ENCODE measurements at places on chromosomes 11 and 22.

DNA sequence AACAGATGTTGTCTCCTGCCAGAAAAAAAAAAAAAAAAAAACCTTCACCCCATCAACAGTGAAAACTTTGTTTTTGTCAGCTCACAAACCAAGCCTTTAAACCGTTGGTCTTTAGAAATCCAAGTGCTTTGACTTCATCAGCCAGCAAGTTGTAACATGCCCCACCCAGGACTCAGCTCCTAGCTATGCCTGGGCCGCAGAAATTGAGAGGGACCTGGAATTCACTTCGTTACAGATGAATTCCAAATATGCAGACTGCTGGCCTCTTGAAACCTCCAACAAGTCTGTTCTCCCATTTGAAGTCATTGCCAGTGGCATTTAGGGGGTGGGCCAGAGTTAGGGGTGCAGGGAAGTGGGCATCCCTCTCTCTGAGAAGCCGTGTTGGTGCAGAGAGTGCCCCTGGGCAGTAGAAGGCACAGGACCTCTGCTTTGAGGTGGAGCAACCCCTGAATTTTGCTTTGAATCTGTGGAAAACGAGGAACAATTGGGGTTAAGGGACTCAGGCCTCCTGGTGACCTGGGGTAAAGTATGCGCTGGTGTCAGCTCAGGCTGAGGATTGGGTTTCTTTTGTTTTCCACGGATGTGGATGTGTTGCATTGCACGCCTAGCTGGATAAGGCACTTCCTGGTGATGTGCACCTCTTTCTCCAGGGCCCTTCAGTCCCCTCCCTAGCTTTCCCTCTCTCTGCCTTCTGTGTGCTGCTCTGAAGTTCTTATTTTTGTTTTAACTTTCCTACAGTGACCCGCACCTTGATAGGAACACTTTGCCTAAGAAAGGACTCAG lies 109.5 kb downstream of the DBX1 start:
- no peak for DNase-seq

GRCh38 chr11:111362887-111363411 lies 16.1 kb downstream of the POU2AF1 start:
- no peak for DNase-seq

- no peak for DNase-seq
Measured at GRCh38 chr11:135027461-135027860, 615.4 kb upstream of the B3GAT1 start.

DNA sequence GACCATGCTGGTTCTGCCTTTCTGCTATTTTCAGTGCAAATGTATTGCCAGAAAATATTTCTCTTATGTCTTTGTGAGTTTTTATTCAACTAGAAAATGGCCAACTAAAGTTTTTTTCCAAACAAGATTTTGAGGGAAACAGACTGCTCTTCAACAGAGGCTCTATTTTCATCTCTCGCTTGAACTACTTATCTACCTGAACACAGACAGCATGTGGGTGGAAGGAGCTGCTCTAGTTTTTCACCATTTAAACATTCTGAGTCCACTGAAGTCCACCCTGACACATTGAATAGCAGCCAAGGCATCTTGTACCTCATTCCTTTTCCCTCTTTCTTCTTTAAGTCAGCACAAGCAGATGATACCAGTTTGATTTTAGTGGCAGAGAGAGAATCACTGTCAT lies 9.8 kb upstream of the OR9I1 start:
- DNase-seq: no peak

DNA sequence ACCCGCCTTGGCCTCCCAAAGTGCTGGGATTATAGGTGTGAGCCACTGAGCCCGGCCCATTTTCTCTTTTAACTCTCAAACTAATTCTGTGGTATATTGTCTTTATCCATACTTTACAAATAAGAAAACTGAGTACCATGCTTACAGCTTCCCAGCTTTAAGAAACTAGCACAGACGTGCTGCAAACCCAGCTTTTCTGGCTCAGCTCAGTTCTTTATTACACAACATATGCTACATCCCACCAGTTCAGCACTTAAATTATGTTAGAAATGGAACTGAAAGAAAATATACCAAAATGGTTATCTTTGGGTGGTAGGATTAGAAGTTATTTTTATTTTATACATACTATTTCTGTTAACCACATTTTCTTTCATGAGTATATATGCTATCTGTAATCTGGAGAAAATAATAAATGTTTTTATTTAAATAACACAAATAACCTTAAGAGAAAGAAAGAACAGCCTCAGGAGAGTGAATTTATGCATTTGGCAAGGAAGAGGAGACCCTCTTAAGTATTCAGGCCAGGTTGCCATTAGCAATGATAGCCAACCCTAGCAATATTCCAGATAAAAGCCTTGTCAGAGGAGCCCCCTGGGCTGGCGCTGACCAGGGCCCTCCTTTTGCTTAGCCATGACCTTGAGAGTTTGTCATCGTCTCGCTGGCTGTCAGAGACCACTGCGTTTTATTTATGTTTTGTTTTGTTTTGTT lies 33.8 kb downstream of the SLN start:
- no peak for DNase-seq

- no peak for DNase-seq
Measured at GRCh38 chr11:79382301-79383050, 58.4 kb downstream of the TENM4 start.

DNA sequence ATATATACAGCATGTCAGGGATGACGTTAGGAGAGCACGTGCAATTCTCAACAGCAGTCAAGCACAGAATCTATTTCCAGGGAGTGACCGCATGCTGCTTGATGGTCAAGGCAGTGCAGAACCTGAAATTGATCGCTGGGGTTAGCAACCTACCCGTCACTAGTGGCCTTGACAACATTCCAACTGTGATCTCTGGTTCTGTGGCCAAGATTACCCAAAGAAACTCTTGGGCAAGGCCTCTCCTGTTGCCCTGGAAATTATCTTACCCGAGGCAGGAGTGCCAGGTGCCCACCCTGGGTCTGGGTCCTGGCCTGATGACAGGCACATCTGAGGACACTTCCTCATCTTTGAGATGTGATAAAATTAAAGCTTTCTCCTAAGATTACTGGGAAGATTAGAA lies 2.2 kb downstream of the TM7SF2 start:
- DNase-seq: no peak

- DNase-seq: no peak
Measured at GRCh38 chr22:24157822-24158135, 23.5 kb upstream of the SUSD2 start.

DNA sequence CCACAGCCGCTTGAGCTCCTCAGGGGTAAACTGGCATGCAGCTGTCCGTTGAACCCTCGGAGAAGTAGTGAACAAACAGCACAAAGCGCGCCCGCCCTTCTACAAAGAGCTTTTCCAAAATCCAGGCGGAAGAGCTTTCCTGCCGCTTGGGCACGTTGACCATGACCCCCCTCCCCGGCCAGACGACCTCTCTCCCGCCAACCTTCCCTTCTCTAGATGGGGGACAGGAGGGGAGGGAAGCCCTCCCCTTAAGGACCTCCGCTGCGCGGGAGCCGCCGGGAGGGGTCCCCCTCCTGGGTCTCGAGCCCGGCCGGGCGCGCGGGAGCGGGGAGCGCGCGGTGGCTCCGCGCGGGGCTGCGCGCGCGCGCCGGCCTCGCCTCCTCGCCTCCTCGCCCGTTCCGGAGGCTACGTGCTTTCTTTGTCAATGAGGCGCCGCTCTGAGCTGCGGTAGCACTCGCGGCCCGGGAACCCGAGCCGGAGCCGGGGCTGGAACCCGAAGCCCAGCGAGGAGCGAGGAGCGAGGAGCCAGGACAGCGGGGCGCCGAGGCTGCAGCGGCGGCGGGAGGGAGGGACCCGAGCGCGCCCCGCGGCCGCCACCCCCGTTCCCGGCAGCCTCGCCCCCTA lies 118.6 kb downstream of the HIPK3 start:
- DNase-seq: no peak

DNA sequence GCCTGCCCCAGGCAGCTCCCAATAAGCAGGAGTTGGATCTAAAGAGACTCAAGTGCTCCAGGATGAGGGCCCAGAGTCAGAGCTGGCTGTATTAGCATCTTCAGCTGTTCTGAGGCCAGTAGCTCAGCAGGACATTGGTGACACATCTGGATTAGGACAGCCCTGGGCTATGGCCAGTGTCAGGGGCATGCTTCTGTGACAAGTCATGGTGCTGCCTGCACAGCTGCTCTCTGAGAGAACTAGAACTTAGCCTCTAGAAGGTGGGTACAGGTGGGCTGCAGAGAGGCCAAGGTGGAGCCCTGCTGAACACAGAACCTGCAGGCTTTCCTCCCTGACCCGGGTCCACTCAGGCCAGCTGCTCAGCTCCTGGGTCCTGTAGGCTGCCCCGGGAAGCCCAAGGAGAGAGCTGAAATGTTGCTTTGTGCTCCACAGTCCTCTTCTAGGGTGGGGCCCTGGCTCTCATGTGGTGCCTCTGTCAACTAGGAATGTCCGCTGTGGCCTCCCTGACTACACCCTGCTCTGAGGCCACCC lies 426.9 kb downstream of the SOX6 start:
- no peak for DNase-seq

GRCh38 chr11:131770801-131771200 lies 400.4 kb downstream of the NTM start:
- no peak for DNase-seq

- no peak for DNase-seq
Measured at GRCh38 chr11:46485856-46486443, 94.4 kb upstream of the CHRM4 start.

- no peak for DNase-seq
Measured at GRCh38 chr11:131146827-131147490, 223.5 kb upstream of the NTM start.

GRCh38 chr11:57792870-57793269 lies 31.3 kb downstream of the CTNND1 start:
- DNase-seq: peak; percentile 5

DNA sequence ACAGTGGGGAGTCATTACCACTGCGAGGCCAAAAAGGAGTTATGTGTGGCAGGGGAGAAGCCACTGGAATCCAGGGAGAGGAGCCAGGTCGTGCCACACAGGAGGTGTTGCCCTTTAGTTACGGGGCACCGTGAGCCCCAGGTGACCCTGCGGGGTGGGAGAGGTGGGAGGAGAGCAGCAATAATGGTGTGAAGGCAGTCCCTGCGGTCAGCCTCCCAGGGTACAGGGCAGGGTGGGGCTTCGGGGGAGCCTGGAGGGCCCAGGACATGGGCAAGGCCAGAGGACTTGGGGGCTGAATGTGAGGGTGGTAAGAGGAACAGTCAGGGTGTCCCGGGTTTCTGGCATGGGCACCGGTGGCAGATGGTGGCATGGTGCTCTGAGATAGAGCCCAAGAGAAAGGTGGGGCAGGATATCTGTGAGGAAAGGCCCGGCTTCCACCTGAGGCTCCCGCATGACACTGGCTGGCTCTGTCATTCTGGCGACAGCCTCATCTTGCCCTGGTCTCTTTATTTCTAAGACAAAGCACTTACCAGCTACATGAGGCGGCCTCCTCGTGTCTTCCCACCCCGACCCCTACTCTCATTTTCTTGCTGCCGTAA lies 82.6 kb upstream of the LMO1 start:
- no peak for DNase-seq

DNA sequence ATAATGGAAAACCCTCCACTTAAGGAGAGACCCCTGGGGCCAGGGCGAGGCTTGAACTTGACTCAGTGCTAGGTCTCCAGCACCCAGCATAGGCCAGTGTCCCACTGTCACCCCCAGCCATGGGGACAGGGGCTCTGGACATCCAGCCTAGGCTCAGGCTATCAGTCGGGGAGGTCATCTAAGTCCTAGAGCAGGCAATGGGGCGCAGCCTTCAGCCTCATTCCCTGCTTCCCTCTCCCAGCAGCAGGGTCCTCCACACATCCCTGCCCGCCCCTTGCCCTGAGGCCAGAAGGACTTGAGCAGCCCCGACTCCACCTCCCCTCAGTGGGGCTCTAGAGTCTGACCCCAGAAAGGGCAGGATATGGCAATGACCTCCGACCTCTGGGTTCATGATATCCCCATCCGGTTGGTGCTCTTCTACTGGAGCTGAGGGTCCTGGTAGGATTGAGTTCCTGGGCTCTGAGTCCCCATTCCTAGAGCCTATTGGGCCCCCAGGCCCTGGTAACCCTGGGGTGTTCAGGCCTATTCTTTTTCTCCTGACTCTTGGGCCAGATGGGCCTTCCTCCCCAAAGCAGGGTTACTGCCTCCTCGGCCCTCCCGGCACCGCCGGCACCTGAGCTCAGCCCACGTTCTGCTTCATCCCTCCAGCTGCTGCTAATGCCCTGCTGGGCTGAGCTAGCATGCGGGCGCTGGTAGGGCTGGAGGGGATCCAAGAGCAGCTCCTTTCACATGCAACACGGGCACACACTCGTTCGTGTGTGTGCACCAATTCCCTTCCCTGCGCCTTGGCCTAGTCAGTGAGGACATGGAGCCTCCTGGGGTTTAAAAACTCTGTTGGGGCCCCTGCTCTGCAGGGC lies 4.4 kb downstream of the CST6 start:
- no peak for DNase-seq

- peak; percentile 10 for DNase-seq
Measured at GRCh38 chr11:10294290-10294953, 403 bp upstream of the SBF2 start.

GRCh38 chr11:24082860-24083259 lies 414.0 kb upstream of the LUZP2 start:
- DNase-seq: no peak

DNA sequence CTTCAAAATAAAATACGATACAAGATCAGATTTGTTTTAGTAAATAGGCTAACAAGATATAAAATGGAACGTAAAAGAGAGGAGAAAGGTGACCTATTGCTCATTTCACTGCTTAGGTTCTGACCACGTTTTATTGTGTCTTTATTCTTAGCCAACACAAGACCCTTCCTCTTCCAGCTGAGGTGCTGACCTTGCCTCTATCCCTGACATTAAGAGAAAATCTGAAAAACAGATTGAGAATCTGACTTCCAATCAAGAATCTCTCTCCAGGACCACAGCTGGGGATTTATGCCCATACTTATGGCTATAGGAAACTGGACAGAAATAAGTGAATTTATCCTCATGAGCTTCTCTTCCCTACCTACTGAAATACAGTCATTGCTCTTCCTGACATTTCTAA lies at the start of gene OR10A5:
OR10A5 (plus strand) TSS at position 301 of the 400 bp plus-strand sequence; CDS start at position 301, 0 bp downstream.
- no peak for DNase-seq

GRCh38 chr22:43562843-43563242 lies 151.0 kb downstream of the MPPED1 start:
- DNase-seq: no peak

DNA sequence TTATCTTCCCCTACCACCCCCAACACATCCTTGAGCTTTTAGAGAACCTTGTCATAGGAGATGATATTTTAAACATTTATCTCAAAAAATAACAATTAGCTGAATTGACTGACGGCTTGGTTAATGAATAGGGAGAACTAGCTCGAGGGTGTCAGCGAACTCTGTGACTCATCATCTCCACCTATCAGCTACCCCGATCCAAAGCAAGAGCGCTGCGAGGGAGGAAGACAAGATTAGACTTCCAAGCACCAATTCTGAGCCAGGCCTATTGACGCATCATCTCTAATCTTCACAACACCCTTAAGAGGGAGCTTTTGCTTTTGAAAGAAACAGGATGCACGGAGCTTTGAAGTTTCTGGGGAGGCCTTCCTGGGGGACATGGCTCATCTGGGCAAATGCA lies 51.0 kb upstream of the GALNT18 start:
- no peak for DNase-seq

GRCh38 chr11:72688929-72689328 lies 14.7 kb upstream of the PDE2A start:
- no peak for DNase-seq

DNA sequence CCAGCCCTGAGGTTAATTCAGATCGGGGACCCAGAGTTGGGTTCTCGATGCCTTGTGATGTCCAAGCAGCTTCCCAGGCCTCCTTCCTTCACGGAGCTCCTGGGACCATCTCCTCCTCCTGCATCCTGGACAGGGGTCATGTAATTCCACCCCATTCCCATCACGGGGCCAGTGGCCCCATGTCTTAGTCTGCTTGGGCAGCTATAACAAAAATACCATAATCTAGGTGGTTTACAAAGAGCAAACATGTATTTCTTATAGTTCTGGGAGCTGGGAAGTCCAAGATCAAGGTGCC lies 41.7 kb upstream of the PRDM11 start:
- no peak for DNase-seq
